PC-9 (cell line): ENCODE measurements at places on chromosomes 11 and 22.
A peak's percentile ranks its signal among the peaks of the same experiment; 100 is the strongest.

DNA sequence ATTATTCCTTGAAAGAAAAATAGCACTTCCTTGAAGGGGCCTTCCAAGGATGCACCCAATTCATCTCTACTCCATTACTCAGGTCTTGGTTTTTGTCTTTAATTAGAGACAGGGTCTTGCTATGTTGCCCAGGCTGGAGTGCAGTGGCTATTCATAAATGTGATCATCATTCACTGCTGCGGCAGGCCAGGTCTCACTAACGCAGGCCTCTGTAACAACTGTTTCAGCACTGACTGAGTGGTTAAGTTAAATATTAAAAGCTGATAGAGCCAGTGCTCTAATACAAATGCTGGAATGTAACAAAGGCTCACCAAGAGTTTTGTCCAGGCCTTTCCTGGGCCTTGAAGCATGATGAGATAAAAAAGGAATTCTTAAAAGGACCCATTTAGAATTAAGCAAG, 61.4 kb upstream of the GNAZ start:
- DNase-seq, result no peak
- no peak overlapping the region for H3K4me3 ChIP-seq
- H3K27ac ChIP-seq, result no peak overlapping the region
- no peaks in the 10 kb centered on the region for H3K4me1 ChIP-seq
- peaks cover 44% of the 10 kb centered on the region for H3K27me3 ChIP-seq

DNA sequence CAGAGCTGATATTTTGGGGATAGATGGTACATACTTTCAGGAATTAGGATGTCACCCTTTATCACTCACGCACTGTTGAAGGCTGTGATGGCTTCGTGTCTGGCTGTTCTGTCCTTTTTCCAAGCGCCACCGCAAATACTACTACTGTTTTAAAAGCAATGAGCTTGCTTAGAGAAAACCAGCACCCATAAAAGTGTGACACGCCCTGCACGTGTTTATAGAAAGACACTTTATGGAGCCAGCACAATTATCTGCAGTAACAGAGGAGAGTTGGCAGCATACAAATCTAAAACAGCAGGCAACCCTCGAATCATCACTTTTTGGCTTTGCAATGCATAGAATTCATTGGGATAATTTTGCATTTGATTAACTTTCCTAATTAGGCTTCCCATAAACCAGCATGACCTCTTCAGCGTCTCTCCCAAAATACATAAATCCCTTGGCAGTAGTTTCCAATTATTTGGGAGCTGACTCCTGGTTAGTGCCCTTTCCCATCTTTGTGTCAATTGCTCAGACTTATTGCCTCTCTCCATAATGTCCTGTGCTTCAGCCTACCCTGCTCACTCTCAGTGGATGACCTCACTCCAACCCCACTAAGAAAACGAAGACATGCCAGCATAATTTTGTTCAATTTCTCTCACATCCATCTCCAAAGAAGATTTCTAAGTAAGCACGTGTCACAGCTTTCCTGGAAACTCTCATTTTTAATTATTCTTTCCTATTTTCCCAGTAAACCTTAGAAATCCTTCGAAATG, 118.7 kb upstream of the LARGE1 start:
- H3K36me3 ChIP-seq, result no peaks in the 10 kb centered on the region
- peaks cover 12% of the 10 kb centered on the region; the same call in 1 of the 2 replicates for H3K27me3 ChIP-seq
- no peak overlapping the region for H3K27ac ChIP-seq
- DNase-seq, result no peak
- no peak overlapping the region for H3K4me3 ChIP-seq
- no peaks in the 10 kb centered on the region for H3K4me1 ChIP-seq

GRCh38 chr22:24290459-24290858, 19.8 kb downstream of the SPECC1L start:
- H3K27me3 ChIP-seq, result no peaks in the 10 kb centered on the region

DNA sequence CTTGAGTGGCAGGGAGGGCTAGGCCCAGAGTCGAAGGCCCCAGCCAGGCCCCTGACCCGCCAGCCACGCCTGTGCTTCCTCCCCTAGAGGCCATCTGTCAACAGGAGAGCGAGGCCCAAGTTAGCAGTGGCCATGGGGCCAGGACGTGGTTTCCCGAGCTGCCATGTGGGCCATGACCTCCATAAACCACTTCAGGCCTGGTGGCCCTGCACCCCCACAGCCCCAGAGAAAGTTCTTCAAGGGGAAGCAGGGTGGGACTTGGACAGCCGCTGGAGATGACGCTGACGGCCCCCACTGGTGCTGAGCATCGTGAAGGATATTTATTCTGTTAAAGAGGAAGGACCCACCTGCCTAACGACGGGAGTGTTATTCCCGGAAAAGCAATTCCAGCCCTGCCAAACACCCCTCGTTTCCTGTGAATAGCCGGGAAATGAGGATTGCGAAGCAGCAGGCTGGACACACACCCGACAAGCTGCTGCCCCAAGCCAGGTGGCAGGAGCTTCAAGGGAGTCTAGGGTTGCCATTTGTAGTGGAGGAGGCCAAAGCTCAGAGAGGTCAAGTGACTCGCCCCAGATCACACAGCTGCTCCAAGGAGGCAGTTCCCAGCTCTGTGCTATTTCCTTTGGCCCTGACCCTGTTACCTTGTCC, 12.8 kb downstream of the PRR5 start:
- no peaks in the 10 kb centered on the region for H3K27me3 ChIP-seq
- H3K4me3 ChIP-seq, result no peak overlapping the region
- DNase-seq, result no peak

DNA sequence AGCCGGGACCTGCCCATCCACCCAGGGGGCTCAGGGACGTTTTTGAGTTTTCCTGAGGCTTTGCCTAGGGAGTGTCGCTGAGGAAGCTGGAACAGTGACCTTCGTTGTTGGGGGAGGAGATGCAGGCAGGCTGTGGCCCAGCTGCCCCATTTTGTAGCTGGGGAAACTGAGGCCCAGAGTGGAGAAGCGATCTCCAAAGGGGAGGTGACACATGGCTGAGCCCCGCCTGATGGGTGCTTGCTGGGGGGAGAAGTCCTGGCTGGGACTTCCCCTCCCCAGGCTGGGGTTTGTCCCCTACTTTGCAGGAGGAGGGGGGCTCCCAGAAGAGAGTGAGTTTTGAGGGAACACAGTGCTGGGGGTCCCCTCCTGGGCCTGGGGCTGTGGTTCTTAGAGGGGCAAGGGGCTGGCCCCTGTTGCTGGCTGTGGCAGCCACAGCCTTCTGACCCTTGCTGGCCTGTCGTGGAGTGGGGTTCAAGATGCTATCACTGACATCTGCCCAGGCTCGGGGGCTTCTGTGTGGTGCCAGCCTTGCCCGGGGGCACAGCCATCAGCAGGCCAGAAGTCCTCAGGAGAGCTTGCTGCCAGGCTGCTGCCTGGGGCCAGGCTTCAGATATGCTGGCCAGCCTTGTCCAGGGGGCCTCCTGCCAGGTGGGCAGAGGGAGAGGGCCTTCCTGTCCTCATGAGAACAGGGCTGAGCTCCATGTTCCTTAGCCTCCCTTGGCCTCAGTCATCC, 21.4 kb downstream of the KCNQ1 start:
- DNase-seq, result no peak
- no peaks in the 10 kb centered on the region for H3K4me1 ChIP-seq
- peaks cover 6% of the 10 kb centered on the region; the same call in 1 of the 2 replicates for H3K27me3 ChIP-seq
- H3K4me3 ChIP-seq, result no peak overlapping the region

DNA sequence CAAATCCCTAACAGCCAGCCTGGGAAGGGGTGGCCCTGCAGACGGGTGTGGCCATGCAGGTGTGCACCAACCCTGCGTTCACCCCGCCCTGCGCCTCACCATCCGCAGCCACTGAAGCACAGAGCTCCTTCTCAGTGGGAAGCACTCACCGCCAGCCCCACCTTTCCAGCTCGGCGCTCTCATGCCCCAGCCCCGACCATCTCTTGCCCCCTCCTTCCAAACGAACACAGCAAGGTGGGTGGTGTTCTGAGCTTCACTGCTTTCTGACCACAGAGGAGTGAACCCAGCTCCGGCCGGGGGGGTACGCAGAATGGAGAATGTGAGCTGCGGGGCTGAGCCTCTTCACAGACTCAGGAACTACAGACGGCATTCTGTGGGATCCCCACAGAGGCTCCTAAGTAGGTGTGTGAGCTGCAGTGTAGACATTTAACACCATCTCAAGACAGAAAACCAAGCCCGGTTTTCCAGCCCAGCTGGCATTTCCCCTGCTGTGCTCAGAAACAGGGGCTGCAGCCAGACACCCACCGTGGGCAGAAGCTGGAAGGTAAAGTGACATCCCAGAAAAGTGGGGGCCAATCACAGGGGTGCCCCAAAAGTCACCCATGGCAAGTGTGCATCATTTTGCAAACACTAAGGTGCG, 88.4 kb upstream of the RTL6 start:
- no peak overlapping the region for H3K27ac ChIP-seq
- DNase-seq, result peak; percentile 71

GRCh38 chr22:43560651-43561050, 148.8 kb downstream of the MPPED1 start:
- no peak overlapping the region for H3K4me3 ChIP-seq
- H3K27ac ChIP-seq, result no peak overlapping the region
- H3K36me3 ChIP-seq, result no peaks in the 10 kb centered on the region
- H3K27me3 ChIP-seq, result peaks cover 58% of the 10 kb centered on the region

GRCh38 chr11:84564180-84564866, 1062.8 kb downstream of the DLG2 start:
- no peak for DNase-seq
- no peaks in the 10 kb centered on the region for H3K27me3 ChIP-seq
- no peaks in the 10 kb centered on the region for H3K4me1 ChIP-seq
- no peak overlapping the region for H3K27ac ChIP-seq
- no peaks in the 10 kb centered on the region for H3K36me3 ChIP-seq
- H3K4me3 ChIP-seq, result no peak overlapping the region
